Stimulated activated CD4-positive, alpha-beta T cell treated with anti-CD3 and anti-CD28 coated beads, Interleukin-12 subunit alpha, Interleukin-12 subunit beta, amount 100 ng/mL, for 4 hours (primary cell): ENCODE measurements at places on chromosomes 11 and 22.

DNA sequence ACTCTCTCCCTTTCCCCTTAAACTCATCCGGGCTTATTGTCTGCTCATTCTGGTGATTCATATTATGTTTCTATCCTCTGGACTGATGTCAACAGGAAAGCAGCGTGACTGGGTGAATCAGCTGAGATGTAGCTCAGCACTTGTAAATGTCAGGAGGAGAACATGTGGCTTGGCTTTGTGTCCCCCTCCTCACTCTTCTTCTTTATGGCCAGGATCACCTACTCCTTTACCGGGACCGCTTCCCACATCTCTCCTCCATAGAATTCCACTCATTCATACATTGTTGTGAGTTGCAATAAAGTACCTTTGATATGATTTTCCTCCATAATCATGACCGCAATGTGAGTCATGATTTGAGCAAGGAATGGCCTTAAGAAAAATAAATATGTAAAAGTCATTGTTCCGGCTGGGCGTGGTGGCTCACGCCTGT, 15.8 kb upstream of the SYN3 start:
- DNase-seq, result no peak

DNA sequence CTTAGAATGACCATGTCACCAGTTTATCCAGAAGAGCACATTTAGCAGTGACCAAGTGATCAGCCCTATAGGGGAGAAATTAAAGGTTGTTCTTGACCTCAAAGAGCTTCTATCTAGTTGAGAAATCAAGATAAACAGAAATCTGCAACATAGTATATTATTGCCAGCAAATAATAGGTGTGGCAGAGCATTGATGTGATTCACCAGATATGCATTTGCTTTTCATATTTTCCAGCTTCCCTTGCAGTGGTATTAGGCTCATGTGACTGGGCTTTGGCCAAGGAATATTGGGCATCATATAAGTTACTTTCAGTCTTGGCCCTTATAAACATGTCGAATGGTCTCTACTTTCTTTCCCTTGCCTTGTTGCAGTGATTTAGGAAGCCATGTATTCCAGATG, 34.5 kb downstream of the COMMD9 start:
- DNase-seq, result no peak

GRCh38 chr22:32208681-32209080, 3.8 kb upstream of the RFPL2 start:
- DNase-seq, result no peak

- DNase-seq, result peak; percentile 72
These were observed at the start of gene CCDC88B for GRCh38 chr11:64339754-64340408. Gene CCDC88B, plus strand, starts transcription at chr11:64340204. Its CDS starts 63 bp downstream, at chr11:64340267.

GRCh38 chr11:93747122-93747521, 5.7 kb downstream of the C11orf54 start:
- no peak for DNase-seq

- DNase-seq, result no peak
These were observed 9.4 kb upstream of the IGSF9B start for GRCh38 chr11:133966172-133966651.

DNA sequence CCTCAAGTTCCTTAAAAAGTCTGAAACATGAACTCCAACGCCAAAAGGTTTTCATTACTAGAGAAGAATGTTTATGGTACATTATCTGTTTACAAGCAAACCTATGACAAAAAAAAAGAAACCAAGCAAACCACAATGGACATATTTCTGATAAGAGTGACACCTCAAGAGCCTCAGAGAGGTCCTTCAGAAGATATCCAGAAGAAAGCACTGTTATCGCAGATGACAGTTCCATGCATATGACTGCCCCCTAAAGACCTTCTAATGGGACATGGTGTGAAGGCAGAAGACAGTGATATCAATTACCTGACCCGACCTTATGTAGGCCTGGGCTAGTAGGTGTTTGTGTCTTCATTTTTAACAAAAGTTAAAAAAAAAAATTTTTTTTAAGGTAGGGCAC, 3.1 kb downstream of the HDHD5 start:
- no peak for DNase-seq

GRCh38 chr11:132866783-132867545, 665.3 kb downstream of the OPCML start:
- no peak for DNase-seq

- no peak for DNase-seq
These were observed 24.1 kb downstream of the RNF214 start for GRCh38 chr11:117256573-117256972.

GRCh38 chr11:66749091-66749490, 20.1 kb upstream of the SPTBN2 start:
- no peak for DNase-seq

- no peak for DNase-seq
These were observed 3.3 kb downstream of the RAB38 start for GRCh38 chr11:88171982-88172381.

GRCh38 chr11:61083601-61084147, 18.6 kb upstream of the CD5 start:
- peak; percentile 51 for DNase-seq

- DNase-seq, result no peak
These were observed 222.5 kb downstream of the MN1 start for GRCh38 chr22:27578937-27579617.

- no peak for DNase-seq
These were observed 42.8 kb downstream of the ZNF280B start for GRCh38 chr22:22465782-22466181.

DNA sequence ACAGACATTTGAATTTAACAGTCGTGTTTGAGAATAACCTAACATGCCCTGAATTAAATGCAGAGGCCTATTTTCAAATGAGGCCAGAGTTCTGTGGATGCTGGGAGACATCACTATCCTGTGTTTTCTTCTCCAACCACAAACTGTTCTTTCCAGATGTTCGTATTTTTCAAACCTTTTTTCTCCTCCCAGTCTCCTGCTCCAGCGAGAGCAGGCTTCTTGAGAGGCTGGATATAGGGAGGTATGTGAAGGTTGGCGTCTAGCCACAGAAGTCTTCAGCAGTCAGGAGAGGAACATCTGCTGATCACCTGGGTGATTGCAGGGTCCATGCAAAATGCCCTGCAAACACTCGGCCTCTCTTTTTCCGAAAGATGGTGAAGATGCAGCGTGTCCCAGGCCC, 126.3 kb downstream of the C11orf91 start:
- DNase-seq, result no peak

- no peak for DNase-seq
These were observed 297.2 kb downstream of the LUZP2 start for GRCh38 chr11:24794064-24794463.
